ENCODE measurements at places on chromosomes 2 and 18.

- no peak for DNase-seq
Observed at GRCh38 chr18:78080081-78080480, 830.4 kb downstream of the GALR1 start.

DNA sequence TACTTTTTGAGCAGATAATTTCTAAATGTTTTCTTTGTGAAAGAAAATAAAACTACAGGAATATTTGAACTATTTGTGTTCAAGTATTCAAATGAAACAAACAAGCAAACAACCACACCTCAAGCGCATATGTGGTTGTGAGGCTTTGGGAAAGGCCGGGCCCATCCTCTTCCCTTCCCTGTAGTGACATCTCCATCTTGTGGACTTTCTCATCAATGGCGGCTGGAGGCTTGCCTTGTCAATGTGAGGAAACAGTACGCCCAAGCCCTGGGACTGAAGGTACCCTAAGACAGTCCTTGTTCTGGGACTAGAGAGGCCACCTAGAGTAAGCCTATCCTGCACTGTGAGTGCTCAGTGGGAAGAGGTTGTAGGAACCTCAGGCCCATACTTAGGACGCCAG, 166.8 kb downstream of the TPGS2 start:
- DNase-seq: no peak

DNA sequence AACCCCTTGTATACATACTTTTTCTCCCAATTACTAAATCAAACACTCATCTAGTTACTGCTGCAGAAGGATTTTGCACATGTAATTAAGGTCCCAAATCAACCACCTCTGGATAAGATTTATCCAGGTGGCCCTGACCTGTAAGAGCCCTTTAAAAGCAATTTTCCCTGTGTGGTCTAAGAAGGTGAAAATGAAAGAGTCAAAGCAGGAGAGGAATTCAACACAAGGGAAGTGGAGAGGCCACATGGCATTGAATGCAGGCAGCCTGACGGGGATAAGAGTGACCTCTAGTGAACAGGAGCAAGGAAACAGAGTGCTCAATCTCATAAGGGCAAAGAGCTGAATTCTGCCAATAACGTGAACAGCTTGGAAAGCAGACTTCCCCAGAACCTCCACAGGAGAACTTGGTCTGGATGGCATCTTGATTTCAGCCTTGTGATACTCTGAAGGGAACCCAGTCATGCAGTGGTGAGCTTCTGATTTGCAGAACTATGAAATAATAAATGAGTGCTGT, 27.2 kb downstream of the PPP3R1 start:
- DNase-seq: no peak

DNA sequence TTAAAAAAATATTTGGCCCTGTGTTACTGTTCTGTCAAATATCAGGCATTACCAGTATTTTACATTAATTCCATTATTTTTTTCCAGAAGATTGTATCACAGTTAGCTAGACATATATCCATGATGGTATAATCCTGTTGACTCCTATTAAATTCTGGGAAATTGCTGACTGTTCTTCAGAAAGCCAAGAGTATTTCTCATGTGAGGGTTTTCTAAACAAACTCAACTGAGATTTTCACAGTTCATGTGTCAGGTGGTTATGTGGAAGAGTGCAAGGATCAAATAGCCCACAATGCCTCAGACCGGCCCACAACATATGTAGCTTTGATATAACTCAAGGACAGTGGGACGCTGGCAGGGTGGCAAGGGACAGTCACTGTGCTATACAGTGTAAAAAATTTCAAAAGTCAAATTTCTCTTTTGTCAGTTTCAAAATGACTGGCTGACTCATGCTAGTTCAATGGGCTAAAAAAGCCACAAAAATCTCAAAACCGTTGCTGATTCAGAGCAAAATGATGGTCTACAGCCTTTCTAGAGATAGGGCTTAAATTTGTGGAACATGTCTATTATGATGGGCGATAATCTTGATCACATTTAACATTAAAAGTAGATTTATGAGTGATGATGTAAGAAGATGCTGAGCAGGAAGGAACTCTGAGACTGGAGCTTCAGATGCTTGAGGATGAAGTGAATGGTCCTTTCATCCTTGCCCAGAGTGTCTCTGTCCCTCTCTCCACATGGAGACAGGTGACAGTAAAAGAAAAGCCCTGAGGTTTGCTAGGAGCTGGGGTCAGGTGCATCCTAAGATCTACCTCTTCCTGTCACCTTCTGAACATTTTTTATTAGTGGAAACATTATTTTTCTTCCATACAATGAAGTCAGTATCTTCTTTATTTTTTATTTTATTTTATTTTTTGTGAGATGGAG, 175.8 kb upstream of the PIEZO2 start:
- DNase-seq: no peak

GRCh38 chr18:31371989-31372388, 4.6 kb upstream of the DSG4 start:
- DNase-seq: no peak

DNA sequence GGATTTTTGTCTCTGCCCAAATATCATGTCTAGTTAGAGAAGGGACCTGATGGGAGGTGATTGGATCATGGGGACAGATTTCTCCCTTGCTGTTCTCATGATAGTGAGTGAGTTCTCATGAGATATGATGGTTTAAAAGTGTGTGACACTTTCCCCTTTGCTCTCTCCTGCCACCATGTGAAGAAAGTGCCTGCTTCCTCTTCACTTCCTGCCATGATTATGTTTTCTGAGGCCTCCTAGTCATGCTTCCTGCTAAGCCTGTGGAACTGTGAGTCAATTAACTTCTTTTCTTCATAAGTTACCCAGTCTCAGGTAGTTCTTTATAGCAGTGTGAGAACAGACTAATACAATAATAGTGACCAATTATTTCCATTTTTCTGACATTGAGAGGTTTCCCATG, 167.3 kb upstream of the CYRIA start:
- DNase-seq: no peak

DNA sequence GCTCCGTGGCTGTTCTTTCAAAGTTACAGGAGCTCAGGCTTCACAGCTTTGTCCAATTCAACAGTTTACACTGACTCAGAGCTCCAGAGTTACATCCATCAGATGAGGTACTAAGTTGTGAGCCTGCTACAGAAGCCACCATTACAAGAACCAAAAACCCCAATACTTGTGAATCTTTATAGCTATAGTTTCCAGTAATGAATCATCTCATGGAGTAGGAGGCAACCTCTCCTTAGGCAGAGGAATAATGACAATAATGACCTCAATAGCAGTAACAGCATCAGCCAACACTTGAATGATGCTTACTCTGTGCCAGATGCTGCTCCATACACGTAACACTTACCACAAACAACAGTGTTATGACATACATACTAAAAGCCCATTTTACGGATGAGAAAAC, 3.6 kb downstream of the ZC3H8 start:
- DNase-seq: no peak

- no peak for DNase-seq
Observed at GRCh38 chr18:33288082-33288716, 152.3 kb downstream of the CCDC178 start.

DNA sequence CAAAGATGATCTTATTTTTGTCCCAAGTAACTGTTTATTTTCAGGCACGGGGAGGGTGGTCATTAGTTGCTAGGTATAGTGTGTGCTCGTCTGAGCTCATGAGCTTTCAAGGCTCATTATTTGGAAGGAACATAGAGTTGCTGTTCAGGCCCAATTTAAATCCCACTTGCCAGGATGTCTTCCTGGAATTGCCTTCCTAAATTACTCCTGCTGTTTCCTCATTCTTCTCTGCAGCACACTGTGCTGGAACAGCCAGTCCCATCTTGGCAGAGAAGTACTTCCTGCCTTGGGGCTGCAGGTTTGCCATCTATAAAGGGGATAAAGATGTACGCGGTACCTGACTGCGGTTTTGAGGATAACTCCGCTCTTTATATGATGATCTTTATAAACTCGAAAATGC, 37.3 kb downstream of the GREB1 start:
- DNase-seq: no peak

Data from stimulated activated CD4-positive, alpha-beta T cell treated with anti-CD3 and anti-CD28 coated beads, Interleukin-12 subunit alpha, Interleukin-12 subunit beta, amount 100 ng/mL, for 24 hours (primary cell).